KBM-7 (cell line): ENCODE measurements at places on chromosomes 5 and 9.

DNA sequence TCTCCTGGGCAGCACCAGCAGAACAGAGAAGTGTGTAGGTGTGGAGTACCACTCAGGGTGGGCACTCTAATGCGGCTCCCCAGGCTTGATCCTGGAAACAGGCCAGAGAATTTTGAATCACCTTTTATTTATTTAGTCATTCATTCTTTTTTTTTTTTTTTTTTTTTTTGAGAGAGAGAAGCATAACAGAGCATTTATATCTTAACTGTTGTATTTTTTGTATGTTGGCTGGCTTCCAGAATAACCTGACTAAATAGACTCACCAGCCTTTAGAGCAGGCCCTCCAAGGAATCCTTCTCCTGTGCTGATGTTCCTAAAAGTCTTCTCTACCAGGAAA lies 153.4 kb downstream of the PIK3R1 start:
- DNase-seq, result no peak

GRCh38 chr9:113853333-113853732 lies 22.8 kb upstream of the ZNF618 start:
- DNase-seq, result peak; percentile 11

- no peak for DNase-seq
These were observed 16.7 kb downstream of the GOLGA2 start for GRCh38 chr9:128259156-128259555.

GRCh38 chr5:125298746-125299379 lies 552.4 kb upstream of the ZNF608 start:
- no peak for DNase-seq
